ENCODE measurements at places on chromosomes 5 and 9.

- peak; percentile 18 for DNase-seq
Observed at GRCh38 chr9:95552814-95553546, 36.2 kb upstream of the PTCH1 start.

GRCh38 chr9:137798901-137799629, 78.5 kb upstream of the CACNA1B start:
- no peak for DNase-seq

DNA sequence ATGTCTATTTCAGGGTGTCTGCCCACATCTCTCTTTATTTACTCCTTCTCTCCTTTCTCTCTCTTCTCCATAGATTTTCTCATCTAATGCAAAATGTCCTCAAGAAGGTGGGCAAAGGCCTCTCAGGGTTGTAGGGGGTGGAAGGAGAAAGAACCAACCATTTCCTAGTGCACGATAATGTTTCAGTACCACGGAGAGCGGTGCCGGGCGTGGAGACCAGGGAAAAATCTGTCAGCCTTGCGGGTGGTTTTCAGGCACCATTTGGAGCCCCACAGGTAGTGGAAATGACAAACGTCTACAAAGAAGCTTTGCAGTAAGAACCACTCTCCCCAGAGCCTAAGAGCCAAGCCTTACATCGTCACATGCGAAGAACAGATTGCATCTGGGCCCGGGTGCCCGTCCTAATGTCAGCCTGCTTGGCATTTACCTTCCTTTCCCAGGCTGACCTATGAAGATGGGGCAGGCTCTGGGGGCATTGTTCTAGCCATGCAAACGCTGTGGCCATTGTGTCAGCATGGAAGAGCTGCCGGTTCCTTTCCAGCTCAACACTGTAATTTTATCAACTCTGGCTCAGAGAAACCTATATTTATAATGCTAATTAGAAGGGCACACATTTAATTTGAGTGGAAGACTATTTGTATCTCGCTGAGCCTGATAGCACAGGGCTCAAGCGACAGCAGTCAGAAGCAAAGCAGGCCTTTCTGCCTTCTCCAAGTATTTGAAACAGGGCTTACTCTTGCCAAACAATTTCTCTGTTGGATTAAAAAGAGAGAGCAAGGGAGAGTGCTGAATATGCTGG, 430.1 kb upstream of the WWC1 start:
- DNase-seq = no peak

DNA sequence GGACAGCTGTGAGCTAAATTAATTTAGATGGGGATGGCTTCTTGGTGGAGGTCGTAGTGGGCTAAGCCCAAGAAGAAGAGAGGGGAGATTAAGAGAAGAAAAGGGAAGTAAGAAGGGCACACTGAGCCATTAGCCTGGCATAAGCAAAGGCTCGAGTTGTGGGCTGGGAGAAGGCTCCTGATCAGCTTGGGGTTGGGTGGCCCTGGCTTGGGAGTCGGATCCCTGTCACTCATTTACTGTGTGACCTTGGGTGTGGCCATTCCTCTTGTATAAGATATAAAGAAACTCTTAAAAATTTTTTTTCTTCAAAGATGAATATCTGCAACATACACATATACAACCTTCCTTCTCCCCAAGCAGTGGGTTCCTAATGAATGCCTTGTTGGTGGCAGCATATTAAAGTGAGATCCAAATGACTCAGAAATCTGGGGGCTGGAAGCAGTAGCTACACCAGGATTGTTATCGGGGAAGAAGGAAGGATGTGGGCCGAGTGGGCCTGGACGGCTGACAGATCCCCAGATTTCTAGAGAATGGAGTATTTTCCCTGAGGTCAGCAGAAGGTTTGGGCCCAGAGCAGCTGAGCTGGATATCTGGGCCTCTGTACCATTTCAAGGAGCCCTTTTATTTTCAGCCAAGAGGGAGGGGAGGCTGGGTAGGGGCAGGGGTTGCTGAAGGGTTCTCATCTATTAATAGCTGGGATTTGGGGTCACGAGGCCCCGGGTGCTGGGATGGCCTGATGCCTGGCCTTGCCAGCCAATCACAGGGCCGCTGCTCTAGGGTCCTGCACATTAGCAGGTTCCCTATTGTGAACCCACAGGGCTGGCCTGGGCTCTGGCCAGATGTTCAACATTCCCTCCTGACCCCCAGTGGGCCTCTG, 52.1 kb downstream of the PPARGC1B start:
- no peak for DNase-seq

DNA sequence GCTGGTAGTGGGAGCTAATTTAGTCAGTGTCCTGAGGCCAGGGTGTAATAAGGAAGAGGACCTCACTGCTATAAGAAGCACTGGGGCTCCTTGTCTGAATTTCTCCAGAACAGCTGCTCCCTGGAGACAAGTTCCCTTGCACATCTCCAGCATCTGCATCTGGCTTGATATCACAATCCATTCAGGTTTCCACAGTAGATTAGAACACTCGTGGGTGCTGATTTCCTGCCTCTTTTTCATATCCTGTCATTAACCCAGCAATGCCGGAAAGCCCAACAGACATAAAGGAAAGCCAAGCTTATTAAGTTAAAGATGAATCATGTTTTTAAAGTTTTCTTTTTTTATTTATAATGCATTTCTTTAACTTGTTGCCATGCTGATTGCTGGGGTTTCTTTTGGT, 232.3 kb upstream of the WWC1 start:
- no peak for DNase-seq

GRCh38 chr5:177982072-177982727, 13.8 kb downstream of the PROP1 start:
- no peak for DNase-seq

DNA sequence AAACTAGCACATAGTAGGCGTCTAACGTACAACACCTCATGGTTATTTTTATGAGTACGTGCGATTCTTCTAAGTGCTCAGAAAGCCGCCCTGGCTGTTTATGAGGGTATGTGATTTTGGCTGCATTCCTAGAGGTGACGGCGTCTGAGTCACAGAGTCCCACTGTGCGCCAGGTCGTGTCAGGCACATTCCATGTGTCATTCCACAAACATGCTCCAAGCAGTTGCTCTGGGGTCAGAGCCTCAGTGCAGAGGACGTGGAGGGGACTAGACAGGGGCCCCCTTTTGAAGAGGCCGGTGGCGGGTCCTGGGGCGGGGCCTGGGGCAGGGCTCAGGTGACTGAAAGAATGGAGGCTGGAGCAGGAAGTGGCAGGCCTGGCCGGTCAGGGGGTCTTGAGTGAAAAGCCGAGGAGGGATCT, 51.9 kb downstream of the NEK6 start:
- DNase-seq = no peak

- DNase-seq = no peak
Observed at GRCh38 chr5:5298068-5298633, 124.3 kb upstream of the ICE1 start.

DNA sequence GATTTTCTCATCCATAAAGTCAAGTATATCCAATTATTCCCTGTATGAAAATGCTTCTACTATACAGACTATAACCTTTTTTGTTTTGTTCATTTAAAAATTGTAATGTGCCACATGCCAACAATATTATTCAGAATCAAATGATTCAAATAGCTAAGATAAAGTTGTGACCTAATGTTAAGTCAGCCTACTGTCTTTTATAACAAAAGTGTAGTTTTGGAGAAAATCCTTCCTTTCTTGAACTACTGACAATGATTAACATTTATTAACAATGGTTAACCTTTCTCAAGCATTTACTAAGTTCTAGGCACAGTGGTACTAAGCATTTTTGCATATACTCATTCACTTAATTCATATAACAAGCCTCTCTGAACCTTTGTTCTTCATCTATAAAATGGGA, 25.0 kb downstream of the CSF2 start:
- DNase-seq = no peak

GRCh38 chr9:127175764-127176163, 53.3 kb upstream of the ANGPTL2 start:
- no peak for DNase-seq

- no peak for DNase-seq
Observed at GRCh38 chr5:39390945-39391344, 26.6 kb upstream of the C9 start.

- peak; percentile 52 for DNase-seq
Observed at GRCh38 chr9:121550569-121551512, 51.2 kb upstream of the GGTA1 start.

DNA sequence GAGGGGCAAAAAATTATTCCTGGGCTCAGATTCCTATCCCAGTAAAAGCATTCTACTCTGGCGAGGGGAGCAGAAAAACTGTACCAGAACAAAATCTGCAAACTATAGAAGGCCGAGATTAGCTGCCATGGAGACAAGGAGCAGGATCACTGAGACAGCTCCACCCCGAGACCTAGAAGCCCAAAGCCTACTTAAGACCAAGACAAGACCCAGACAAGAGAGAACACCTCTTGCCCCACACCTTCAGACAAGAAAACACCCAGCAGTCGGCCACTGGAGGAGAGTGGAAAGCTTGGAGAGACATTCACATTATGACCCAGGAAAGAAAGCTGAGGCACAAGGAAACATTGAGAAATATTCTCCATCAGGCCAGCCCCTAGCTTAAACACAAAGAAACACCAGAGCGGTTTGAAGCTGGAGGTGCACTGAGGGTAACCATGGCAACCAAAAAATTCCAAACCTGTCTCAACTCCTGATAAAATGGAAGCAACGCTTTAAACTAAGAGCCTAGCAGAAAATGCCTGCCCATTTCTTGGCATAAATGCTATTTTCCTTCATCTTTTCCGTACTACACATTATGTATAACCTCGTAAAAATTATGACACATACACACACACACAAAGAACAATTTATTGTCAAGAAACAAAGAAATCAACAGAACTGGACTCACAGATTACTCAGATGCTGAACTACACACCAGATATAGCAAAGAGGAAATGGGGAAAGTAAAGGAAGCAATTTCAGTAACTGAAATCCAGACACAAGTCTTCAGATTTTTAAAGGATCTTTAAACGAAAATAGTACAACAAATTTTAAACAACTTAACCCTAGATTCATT, 53.8 kb upstream of the FTMT start:
- no peak for DNase-seq

- no peak for DNase-seq
Observed at GRCh38 chr5:158317507-158317906, 458.6 kb upstream of the CLINT1 start.

- no peak for DNase-seq
Observed at GRCh38 chr5:161804263-161804662, 43.7 kb upstream of the GABRA1 start.
